ENCODE measurements at places on chromosomes 5 and 9.

GRCh38 chr9:2709645-2710101 is 7.6 kb upstream of the KCNV2 start:
- no peak for DNase-seq

GRCh38 chr9:8158574-8158973 is 359.0 kb upstream of the DMAC1 start:
- DNase-seq: no peak

- DNase-seq: no peak
These were observed 7.2 kb upstream of the DUSP1 start for GRCh38 chr5:172777881-172778814.

DNA sequence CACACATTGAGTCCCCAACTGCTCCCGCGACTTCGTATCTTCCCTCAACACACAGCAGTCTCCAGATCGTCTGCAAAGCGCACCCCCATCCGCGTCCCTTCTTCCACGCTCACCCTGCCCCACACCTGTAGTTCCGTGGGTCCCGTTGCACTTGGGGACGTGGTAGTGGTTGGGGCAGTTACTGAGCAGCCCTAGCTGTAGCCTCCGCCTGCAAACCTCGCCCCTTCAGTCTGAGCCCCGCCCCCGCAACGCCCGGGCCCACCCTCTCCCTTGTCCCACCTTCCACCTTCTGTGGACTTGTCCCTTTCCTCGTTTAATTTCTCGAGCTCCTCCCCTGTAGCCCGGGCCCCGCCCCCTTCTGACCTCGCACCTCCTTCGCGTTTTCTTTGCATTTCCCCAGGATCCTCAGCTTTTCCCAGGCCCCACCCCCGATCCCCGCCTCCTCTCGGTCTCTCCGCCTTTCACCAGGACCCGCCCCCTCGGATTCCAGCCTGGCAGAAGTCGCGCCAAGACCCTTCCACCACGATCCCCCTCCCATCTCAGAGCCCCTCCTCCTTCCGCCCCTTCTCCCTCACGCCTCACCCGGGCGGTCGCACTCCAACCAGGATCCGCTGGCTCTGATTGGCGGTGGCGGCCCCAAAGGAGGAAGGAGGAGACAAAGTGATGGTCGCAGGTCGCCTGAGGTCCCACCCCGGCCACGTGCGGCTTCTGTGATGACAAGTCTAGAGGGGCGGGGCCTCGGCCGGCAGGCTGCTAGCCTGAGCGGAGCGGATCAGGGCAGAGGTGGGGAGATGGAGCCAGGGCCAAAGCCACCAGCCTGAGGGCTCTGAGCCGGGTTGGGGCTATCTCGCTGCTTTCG is at the start of gene ATOSB:
Gene ATOSB (minus strand): TSS at position 183 of the 859 bp plus-strand sequence. CDS start 7,588 bp downstream, outside the sequence.
- peak; percentile 95 for DNase-seq

DNA sequence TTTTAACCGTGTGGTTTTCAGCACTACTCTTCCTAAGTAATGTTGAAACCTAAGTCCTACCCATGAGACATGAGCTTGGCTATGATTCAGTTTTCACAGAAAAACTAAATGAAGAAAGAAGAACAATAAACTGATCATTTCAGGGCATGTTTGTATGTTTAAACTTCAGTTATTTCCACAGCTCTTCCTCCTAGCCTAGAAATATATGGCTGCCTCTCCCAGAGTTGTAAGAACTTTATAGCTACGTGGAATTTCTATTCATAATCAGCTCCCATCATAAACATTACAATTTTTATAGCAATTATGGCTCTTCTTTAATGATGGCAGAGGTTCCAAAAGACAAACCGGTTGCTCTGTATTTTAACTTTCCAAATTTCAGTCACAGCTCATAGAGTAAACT is 314.7 kb upstream of the ADAMTSL1 start:
- no peak for DNase-seq

DNA sequence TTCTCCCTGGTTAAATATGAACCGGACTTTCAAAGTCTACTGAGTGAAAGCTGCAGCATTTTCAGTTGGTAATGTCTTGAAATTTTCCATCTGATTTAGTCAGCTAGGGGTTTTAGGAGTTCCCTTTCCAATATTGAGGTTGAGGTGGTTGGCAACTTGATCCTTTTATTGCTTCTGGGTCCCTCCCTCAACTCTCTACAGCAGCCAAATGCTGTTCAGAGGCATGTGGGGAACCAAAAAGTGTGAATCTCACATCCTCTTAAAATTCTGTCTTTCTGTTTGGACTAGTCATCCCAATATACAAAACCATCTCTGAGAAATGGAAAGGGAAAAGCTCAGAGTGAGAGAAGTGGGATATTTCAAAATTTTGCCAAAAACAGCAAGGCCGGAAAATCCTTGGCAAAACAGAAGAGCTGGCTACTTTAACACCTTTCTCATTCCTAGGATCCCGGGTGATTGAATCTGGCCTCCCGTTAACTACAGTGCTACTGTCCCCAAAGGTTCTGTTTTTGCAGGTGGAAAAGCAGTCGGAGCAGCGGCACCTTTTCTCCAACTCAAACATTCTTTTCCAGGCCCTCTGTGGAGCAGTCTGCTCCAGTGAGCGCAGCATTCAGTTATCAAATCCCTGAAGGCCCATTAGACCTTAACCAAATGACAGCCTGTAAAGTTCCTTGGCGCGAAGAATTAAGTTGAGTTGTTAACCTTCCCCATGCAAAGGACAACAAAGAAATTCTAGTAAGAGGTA is 345.9 kb upstream of the NUDT12 start:
- DNase-seq: no peak

GRCh38 chr9:138015021-138015829 is 137.6 kb downstream of the CACNA1B start:
- DNase-seq: no peak

DNA sequence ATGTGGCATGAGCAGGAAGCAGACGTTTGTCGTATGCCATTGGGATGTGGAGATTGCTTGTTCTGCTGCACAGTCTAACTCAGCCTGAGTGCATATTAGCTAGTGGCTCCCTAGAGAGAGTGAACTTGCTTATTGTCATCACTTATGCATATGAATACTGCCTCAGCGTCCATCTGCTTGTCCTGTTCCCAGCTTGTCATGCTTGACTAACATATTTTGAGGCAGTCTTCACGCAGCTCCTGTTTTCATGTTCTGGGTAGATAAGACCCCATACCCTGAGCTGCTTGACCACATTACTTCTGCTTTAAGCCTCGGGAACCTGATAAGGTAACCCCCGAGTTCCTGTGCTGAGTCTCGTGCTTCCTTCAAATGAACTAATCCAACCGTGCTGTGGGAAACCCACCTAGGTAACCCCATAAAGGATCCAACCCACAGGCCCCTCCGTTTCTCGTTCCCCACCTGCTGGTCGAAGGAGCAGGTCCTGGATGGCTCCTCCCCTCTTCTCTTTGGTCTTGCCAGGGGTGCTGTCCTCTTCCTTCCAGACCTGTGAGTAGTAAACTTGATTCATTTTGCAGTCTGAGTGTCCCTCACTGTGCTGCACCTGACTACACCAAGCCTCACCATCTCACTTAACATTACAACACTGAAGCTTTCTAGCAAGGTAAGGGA is 25.0 kb downstream of the ANKRD33B start:
- DNase-seq: peak; percentile 63

DNA sequence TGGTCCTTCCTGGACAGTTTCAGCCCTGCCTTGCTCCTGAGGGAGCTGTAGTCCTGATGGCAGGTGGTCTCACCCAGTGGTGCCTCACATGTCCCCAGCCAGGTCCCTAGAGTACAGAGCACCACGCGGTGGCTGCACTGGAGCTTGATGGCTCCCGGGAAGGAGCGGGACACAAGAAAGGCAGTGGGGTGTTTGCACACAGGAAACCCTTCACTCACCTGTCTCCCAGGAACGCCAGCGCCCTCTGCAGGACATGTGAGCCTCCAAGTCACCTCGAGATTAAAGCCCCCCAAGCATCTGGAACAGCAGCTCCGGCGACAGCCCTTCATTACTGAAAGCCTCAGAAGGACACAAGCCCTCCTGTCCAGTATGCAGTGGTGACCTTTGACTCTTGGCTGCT is 19.9 kb upstream of the TMEM250 start:
- peak; percentile 49 for DNase-seq

- no peak for DNase-seq
These were observed 257.5 kb downstream of the NSG2 start for GRCh38 chr5:174303035-174303434.

DNA sequence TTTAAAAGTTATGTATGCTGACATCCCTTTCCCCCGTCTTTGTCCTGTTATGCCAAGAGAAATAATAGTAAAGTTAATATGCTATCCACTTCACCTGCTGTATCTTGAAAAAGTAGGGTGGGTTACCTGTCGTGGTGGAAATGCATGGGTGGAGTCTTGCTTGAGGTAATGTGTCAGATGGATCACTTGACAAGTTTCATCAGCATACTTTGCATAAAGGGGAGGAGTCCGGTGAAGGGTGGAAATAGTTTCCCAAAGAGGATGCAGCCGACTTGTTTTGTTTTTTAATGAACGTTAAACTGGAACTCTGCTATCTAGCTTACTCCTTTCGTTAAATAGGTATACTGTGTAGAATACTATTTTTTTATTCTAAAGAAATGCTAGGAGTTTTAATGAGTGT is 9.0 kb upstream of the DMRT3 start:
- no peak for DNase-seq

GRCh38 chr5:140301136-140301535 is 1.8 kb downstream of the PFDN1 start:
- no peak for DNase-seq

DNA sequence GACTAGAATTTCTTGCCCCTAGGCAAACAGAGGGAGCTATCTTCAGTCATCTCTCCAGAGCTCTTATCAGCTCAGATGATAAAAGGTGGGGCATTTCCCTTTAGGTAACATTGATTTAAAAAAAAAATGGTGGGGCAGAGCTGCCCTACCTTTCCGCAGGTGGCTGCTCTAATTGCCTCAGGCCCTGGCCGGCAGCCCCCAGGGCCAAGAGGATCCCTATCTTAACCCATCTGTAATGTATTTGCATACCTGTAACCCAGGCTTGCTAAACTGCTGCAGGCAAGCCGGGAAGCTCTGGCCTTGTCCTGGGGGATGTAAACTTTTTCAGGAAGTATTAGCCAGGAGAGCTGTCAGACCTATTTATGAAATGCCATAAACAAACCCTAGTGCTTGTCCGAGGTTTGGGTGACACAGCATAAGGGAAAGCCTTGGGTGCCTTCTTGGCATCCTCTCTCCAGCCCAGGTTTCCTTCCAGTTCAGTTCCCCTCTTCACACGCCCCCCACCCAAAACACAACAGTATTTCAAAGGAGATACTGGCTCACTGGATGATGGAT is 20.9 kb upstream of the ZSWIM6 start:
- DNase-seq: no peak

DNA sequence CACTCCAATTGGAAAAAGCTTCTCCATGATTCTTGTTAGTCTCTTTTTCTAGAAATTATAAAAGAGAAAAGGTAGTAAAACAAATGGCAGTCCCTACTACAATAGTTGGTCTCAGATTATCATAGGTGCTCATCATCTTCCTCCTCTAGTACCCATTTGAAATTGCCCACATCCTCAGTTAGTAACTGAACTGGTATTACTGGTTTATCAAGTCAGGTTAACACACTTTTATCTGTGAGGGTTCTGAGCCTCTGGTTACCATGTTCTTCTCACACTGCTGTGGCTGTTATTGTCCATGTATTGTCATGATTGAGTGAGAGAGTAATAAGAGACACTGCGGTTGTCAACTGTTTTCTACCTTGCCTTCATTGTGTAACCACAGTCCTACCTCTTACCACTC is 901.7 kb downstream of the TLE1 start:
- no peak for DNase-seq

DNA sequence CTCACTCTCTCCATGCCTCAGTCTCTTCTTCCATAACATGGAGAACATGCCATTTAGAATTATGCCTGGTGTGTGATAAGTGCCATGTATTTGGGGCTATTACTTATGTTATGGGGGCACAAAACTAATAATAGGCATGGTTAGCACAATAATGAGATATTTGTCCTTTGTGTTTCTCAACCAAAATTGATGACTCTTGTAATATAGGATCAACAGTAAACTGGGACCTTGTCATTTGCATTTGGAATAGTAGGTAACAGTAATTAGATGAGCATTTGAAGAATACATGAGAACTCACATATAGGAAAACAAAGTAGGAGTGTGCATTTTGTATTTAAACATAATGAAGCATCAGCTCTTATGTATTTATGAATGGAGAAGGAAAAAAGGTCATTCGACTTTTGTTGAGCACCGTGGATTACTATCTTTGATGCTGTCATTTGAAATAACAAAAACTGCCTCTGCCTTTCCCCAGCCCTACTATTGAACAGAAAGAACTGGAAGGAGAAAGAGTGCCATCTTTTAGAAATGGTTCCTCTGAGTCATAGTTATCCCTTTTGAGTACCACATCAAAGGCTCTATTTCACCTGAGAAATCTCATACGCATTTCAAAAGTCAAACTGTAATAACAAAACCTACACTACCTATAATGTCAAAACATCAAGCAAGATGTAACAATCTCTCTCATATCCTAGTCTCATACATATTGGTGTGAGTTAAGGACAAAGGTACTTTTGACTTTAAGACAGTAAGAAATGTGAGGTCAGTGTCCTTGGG is 655.2 kb downstream of the PDE4D start:
- DNase-seq: no peak

GRCh38 chr5:115398719-115399118 is 102.3 kb upstream of the CCDC112 start:
- DNase-seq: no peak

GRCh38 chr5:34498572-34498971 is 157.6 kb upstream of the RAI14 start:
- no peak for DNase-seq

- no peak for DNase-seq
These were observed 186.8 kb downstream of the TMEM161B start for GRCh38 chr5:88081877-88082276.

GRCh38 chr5:171647904-171648260 is 137.7 kb upstream of the SMIM23 start:
- no peak for DNase-seq

GRCh38 chr5:129904667-129905472 is 605 bp downstream of the CHSY3 start:
- peak; percentile 8 for DNase-seq

GRCh38 chr5:180318456-180319089 is 26.7 kb upstream of the MAPK9 start:
- no peak for DNase-seq

GRCh38 chr5:68722357-68722756 is 371.5 kb upstream of the SLC30A5 start:
- no peak for DNase-seq

GRCh38 chr5:136655468-136655867 is 290.1 kb upstream of the TRPC7 start:
- DNase-seq: no peak

DNA sequence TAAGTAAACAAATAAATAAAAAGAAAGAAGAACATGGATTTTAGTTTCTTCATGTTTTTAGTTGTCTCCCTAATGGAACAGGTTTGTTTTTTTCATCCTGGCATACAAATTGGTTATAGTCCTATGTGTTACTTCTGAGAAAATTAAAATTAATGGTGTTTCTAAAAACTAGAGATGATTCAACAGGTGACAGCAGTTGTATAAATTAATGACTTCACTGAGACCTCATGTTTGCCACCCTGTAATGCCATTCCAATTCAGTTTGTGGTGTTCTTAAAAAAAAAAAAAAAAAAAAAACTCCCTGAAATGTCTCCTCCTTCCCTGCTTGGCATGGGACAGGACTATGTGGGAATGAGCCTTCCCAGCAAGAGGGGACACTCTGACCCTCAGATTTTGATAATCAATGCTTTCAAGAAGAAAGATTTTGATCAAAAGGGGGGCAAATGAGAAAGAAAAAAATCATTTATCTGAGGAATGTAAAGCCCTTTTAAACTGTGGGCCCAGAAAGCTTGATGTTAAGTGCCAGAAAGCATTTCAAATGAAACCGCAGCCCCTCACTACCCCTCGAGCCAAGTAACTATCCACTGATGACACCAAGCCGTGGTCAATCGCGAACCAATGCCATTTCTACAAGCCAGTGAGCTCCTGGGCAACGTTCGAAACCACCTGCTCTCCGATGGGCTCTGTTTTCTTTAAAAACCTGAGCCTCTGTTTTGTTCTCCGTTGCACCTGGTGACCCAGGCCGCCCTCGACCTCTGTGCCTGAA is 941 bp downstream of the EXD3 start:
- DNase-seq: peak; percentile 9

Measured in HAP-1 (cell line).